ENCODE measurements at places on chromosomes 3 and 15.

- DNase-seq: no peak
These were observed at the start of gene ALDH1A2 for GRCh38 chr15:58065445-58066041. Gene ALDH1A2, minus strand, starts transcription at chr15:58065711. Its CDS starts 61 bp downstream, at chr15:58065650.

GRCh38 chr15:69744391-69745162 lies 292.0 kb downstream of the RPLP1 start:
- DNase-seq: no peak

DNA sequence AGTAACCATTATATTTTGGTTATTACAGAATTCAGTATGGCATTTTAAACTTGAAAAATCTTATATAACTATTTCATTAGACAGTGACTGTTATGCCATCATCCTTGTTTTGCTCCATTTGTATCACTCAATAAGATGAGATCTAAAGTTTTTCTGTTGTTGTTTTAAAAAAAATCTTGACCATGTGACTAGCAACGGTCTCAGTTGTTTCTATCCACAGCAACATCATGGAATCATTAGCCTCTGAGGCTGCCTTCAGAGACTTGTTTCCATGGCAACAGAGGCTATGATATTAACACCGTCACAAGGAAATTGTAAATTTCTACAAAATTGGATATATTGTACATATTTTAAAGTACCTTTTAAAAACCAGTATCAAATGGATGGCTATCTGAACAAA lies 129.8 kb downstream of the DLG1 start:
- DNase-seq: no peak

- DNase-seq: no peak
These were observed 24.1 kb downstream of the WDR48 start for GRCh38 chr3:39075910-39076309.

DNA sequence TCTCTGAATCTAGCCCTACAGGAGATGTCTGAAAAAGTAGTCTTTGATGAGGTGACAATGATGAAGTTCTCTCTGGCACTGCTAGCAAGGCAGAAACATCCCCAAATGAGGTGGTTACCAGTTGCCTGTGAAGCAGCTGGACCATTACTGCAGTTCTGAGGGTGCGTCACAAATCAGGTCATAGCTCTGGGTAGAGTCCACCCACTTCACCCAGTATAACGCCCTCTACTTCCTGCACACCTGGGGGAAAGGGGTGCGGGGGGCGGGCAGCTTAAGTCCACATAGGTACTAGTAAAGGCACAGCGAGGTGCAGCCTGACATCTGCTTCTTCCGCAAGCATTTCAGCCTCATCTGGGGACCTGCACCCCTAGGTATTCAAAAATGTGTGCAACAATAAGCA lies 13.4 kb upstream of the SATB1 start:
- no peak for DNase-seq

GRCh38 chr3:13042127-13042701 lies 31.0 kb downstream of the IQSEC1 start:
- DNase-seq: no peak

DNA sequence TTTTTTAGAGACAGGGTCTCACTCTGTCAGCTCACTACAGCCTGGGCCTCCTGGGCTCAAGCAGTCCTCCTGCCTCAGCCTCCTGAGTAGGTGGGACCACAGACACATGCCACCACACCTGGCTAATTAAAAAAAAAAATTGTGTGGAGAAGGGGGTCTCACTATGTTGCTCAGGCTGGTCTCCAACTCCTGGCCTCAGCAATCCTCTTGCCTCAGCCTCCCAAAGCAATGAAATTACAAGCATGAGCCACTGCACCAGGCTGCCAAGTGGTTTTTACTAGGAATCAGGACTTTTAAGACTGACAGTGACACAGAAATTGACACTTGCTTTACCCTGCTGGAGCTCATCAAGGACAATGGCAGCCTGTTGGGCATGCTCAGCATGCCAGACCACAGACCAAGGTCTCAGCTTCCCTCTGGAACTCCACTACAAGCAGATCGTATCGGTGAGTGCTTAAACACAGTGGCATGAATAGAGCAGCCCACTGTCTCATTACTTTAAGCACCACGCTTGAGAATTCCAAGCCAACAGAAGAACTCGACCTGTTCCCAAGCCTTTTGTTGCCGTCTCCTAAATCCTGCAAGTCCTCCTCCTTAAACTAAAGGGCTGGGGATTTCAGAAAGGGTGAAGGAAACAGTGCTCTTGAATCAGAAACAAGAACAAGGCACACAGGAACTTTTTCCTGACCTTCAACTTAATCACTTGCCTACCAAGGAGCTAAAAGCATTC lies 41.4 kb downstream of the EOMES start:
- no peak for DNase-seq

GRCh38 chr3:105688821-105689220 lies 180.0 kb downstream of the CBLB start:
- DNase-seq: no peak

DNA sequence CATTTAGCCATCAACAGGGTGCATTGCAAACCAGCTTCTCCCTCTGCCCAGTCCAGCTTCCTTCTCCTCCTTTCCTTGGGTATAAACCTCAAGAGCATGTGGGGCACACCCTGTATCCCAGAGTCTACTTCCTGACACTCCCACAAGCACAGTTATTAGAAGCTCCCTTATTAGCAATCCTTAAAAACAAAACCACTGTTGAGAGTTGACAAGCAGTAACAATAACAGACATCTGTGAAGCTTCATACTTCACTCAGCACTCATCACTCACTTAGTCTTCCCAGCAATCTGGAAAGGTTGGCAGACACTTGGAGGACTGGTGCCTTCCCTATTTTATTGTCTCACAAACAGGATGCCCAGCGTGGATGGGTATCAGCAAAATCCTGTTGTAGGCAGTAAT lies 155.5 kb upstream of the PROK2 start:
- DNase-seq: no peak

DNA sequence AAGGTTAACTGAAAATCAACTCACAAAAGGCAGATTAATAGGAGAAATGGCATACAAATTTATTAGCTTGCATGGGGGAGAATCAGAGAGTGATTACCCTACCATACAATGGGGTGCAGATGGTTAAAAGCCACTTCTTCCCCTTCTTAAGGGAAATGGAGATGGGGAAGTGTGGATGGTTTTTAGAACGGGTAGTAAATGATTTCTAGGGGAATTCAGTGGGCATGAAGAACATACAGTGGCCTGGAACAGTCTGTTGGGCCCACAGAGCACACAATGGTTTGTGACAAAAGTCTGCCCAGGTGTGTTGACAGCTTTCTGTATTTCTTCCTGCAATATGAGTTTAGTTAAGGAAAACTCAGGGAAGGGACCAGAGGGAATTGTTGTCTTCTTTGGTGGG lies 61.0 kb downstream of the C3orf80 start:
- no peak for DNase-seq

GRCh38 chr3:82274897-82275296 lies 513.5 kb upstream of the GBE1 start:
- DNase-seq: no peak

GRCh38 chr3:196162679-196163078 lies 48.5 kb downstream of the ZDHHC19 start:
- no peak for DNase-seq

GRCh38 chr15:89912674-89913396 lies at the start of gene ARPIN:
Gene ARPIN, minus strand, starts transcription at chr15:89912952. Its CDS starts 117 bp downstream, at chr15:89912835.
- no peak for DNase-seq

GRCh38 chr15:54029081-54029480 lies 50.8 kb downstream of the UNC13C start:
- no peak for DNase-seq

- no peak for DNase-seq
These were observed 75.8 kb upstream of the GATA2 start for GRCh38 chr3:128568602-128569490.

DNA sequence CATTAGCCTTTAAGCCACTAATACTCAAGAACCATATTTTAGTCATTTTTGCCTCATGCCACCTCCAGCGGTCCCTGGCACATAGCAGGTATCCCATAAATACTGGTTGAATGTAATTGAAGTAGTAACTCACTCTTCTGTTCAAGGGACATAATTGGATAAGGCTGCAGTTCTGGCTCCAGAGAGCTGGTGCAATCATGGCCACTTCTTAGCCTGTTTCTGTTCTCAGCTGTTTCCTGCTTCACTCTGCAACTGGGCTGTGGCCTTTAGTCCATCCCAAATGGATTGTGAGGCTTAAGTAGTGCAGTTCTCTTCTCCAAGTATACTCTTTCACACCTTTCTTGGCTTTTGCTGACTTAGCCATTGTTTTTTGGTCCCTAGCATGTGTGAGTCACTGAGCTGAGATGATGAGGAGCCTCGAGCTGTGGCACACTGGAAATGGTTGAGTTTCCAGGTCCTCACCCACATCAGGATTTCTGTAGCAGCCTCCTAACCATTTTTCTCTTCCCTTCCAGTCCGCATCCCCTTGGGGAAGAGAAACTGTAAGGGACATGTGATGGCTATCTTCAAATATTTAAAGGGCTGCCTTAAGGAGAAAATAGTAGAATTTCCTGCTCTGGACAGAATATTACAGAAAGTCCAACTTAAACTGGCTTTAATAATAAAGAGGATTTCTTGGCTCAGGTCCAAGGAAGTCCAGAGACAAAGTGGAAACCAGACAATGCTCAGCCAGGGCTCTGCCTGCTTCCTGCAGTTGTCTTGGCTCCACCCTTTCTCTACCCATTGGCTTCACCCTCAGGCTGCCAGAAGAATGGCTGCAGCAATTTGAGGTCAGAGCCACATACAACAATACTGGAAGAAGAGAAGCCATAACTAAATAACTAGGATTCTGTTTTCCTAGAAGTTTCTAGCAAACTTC lies 305.4 kb upstream of the ROPN1 start:
- DNase-seq: no peak

DNA sequence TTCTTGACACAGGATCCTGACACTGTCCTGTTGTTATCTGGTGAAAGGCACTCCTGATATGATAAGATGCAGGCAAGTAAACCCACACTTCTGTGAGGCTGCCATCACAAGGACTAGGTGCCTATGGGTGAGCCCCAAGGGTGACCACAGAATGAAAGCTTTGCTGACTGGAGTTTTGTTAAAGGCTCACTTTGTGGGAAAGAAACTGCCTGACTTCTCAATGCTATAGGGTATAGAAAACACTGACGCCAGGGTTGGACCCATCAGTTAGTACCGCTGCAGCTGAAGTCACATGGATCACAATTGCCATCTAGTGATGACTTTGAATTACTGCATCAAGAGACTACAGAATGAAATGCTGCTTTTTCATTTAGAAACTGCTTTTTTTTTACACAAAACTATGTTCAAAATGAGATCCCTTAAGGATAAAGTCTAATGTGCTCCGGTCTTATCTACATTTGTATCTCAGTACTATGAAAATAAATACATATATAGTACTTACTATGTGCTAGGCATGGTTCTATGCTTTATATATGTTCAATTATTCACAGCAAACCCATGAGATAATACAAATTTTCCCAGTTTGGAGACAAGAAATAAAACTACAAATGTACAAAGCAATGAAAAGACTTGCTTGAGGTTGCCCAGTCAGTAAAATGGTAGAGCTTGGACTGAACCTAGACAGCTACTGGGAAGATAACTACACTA lies 64.2 kb upstream of the CMSS1 start:
- no peak for DNase-seq

Measured in stimulated activated CD4-positive, alpha-beta T cell treated with anti-CD3 and anti-CD28 coated beads, TNF-alpha, amount 100 ng/mL, for 1 hour (primary cell).